Naive thymus-derived CD8-positive, alpha-beta T cell (primary cell): ENCODE measurements at places on chromosomes 4 and X.

GRCh38 chrX:149495573-149496071 lies 9.5 kb downstream of the IDS start:
- no peak for DNase-seq

GRCh38 chrX:111854556-111855490 lies 21.2 kb upstream of the TRPC5OS start:
- DNase-seq, result no peak

- no peak for DNase-seq
Measured at GRCh38 chr4:154999950-155000578, 208.4 kb upstream of the NPY2R start.

DNA sequence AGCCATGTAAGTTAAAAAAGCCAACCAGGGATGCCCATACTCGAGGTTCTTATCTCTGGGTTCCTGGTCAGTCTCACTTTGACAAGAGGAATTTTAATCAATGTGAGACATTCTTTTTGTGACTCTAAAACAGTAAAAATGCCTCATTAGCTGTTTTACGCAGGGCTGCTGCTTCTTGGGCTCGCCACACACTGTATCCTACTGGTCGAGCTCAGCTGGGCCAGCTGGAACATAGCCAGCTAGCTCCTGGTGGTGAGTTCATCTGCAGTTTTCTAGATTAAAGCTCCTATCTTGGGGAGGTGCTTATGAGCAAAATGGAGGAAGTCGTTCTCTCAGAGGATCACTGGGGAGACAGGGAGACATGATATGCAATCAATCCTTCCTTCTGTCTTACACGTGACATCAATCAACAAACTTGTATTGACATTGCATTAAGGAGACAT lies 55.9 kb upstream of the LEF1 start:
- DNase-seq, result no peak

DNA sequence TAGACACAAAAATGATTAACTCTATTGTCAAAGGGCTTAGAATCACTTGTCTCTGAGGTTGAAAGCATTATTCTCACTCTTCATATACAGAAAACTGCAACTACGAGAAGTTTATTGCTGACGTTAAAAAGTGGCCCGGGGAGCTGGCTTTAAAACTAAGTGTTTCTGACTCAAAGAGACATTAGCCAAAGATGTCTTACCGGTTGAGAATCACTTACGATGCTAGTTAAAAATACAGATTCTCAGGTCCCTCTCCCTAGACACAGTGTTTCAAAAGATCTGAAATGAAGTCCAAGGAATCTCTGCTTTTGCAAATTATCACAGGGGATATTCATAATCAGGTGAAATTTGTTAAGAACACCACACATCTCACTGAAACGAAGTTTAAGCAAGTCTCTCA lies 1.2 kb downstream of the GNPDA2 start:
- DNase-seq, result no peak

- DNase-seq, result no peak
Measured at GRCh38 chrX:21926527-21927278, 13.8 kb upstream of the SMS start.

DNA sequence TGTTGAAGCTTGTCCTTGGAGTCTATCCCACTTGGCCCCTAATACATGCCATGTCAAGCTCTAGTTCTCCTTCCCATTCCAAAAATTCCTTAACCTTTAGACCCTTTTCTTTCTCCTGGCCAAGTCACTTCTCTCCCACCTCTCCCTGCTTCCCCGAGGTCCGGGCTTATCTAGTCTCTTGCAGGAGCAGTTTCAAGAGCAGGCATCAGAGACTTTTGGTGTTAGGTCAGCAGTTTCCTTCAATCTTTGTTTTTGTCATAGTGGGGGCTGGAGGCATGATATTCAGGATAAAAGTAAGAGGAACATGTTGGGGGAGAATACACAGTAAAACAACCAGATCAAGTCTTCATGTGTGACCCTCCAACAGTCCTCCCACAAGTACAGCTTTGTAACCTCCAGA lies 11.5 kb upstream of the IDS start:
- DNase-seq, result no peak

DNA sequence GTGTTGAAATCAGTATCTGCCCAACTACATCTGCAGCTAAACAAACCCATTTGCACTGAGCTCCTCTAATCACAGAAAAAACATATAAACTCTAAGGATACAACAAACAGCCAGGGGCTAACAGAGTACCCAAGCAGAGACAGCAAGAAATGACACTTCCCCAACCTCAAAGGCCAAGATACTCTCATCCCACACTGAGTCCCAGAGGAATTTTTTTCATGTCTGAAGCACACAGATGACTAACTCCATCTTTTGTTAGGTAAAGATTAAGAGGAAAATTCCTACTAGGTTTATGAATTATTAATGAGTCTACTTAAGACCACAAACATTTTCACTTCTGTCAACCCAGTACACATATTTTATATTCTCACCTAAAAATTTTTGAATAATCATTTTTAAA lies 31.6 kb downstream of the SEPSECS start:
- no peak for DNase-seq

GRCh38 chr4:169484485-169484884 lies 127.9 kb downstream of the NEK1 start:
- no peak for DNase-seq

- no peak for DNase-seq
Measured at GRCh38 chr4:145886871-145887240, 51.8 kb downstream of the ZNF827 start.

DNA sequence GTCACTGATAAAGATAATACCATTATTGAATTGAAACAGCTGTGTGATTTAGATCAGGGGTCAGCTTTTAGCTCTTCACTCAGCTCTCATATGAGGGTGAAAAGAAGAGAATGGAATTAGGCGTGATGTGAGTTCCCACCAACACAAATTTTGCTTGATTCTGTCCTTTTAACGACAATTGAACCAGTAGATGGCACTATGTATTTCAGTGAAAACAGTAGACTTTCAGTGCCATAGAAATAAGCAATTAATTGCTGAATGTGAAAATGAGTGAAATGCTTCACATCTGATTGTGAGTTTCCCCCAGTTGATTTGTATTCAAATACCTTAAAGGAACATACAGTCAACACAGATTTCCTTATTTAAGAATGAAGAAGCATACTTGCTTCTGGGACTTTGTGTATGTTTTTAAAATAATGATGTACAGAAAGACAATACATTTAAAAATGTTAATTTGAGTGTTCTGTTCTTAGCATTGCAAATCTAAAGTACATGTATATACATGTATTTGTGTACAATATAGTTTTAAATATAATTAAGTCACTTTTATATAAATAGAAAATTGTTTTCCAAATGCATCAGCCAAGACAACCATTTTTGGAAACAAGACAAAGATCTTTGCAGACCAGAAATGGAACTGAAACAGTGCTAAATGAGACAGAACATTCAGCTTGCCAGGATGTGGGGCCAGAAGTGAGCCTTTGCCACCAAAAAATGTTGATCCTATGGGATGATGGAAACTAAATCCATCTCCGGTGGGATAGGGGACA lies 178.8 kb downstream of the SNCA start:
- DNase-seq, result no peak

DNA sequence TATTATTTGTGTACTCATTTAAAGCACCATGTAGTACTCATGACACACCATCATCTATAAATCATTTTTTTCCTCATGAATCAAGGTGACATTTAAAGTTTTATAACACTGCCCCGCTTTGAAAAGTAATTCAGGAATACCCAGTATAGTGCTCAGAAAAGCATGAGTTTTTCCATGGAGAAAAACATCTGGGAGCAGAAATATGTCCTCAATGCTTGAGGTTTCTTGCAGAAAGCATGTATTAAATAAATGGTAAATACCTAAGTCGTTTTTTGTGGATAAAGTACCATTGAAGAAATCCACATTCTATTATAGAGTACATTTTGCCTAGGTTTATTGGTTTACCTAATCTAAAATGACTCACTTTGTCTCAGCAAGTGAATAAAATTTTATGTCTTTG lies 66.2 kb downstream of the UBA6 start:
- no peak for DNase-seq

GRCh38 chrX:40446921-40447320 lies 133.8 kb upstream of the ATP6AP2 start:
- DNase-seq, result no peak

GRCh38 chr4:10124167-10124930 lies 7.8 kb upstream of the WDR1 start:
- no peak for DNase-seq

DNA sequence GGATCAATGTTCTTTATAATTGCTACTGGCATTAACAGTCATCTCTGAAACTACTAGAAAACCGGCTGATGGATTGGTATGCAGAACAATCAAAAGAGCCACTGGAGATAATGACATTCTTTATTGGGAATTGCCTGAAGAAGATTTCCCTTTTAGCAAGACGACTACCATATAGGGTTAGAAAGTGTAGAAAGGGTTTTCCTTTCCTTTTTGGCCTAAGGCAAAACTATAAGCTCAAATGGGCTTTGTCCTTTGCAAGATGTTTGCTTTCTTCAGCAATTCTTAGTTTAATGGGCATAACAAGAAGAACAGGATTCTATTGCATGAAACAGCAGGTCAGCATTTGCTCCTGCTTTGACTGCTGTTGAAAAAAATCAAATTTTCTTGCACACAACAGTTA lies 214.2 kb upstream of the PCDH10 start:
- DNase-seq, result no peak

DNA sequence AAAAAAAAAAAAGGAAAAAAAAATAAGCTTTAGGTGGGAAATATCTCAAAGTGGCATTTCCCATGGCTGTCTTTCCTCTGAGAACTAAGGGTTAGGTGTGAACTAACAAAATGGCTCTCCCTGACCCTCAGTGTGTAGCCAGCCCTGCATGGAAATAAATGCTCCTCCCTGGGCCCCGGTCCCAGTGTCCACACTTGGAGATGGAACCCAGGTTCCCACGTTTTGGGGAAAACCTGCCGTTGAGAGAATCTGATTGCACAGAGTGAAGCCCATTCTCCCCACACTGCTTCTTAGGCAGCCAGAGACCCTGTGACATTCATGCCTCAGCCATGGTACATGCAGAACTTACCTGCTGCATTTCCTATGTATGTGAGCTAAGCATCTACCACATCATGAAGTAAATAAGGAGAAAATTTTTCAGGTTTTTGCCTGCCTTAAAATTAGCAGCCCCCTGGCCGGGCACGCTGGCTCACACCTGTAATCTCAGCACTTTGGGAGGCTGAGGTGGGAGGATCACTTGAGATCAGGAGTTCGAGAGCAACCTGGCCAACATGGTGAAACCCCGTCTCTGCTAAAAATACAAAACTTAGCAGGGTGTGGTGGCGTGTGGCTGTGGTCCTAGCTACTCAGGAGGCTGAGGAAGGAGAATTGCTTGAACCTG lies 34.5 kb downstream of the HTT-AS start:
- DNase-seq, result no peak

- no peak for DNase-seq
Measured at GRCh38 chr4:189033801-189034347, 894.6 kb downstream of the TRIML1 start.

- no peak for DNase-seq
Measured at GRCh38 chr4:92477298-92477697, 173.5 kb downstream of the GRID2 start.

GRCh38 chr4:142365391-142365790 lies 480.7 kb downstream of the INPP4B start:
- DNase-seq, result no peak

GRCh38 chr4:2320746-2321145 lies 58.8 kb upstream of the MXD4 start:
- DNase-seq, result no peak

DNA sequence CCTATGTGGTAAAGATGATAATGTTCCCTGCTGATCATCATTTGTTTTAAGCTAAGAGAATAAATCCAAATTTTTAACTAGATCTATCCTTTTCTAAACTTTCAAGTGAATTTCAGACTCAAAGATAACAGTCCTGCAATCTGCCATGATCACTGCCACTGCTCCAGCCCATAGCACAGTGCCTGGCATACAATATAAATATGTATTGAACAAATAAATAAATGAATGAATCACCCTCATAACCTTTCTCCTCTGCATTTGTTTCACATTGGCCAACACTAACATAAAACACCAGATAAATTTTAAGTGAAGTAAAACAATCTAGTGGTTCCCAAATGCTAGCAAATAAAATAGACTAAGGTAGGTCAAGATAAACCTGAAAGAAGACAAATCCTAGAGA lies 439.0 kb downstream of the GPM6A start:
- no peak for DNase-seq

- peak; percentile 12 for DNase-seq
Measured at GRCh38 chrX:124018023-124018422, 56.5 kb downstream of the STAG2 start.

- DNase-seq, result no peak
Measured at GRCh38 chr4:3202836-3203820, 45.8 kb upstream of the MSANTD1 start.

- no peak for DNase-seq
Measured at GRCh38 chr4:145069361-145069760, 28.6 kb downstream of the ANAPC10 start.
